NCI-H2171 (cell line): ENCODE measurements at places on chromosomes 1 and 21.

DNA sequence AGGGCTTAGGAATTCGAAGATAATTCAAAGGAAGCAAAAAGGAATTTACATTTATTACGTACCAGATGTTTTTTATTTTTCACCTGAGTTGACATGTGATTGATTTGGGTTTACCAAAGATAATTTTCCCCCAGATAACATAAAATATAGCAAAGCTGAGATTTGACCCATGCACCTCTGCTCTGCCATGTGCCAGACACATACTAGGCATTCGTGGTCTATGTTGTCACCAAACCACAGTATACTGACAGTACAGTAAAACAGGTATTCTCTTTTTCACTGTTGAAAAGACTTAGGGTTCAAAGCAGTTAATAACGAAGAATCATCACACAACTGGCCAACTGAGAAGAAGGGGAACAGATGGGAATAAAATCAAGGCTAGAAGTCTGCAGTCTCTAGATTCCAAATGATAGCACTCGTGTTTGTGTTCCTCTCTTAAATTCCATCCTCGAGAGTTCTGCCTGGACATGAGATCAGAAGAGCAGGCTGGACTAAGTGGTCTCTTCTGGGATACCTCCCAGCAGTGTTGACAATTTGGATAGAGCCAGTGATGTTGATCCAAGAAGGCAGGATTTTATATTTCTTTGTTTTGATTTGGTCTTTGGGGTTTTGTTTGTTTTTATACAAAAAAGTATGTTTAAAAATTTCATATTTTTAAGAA is 85.3 kb upstream of the RAVER2 start:
- no peak for DNase-seq

DNA sequence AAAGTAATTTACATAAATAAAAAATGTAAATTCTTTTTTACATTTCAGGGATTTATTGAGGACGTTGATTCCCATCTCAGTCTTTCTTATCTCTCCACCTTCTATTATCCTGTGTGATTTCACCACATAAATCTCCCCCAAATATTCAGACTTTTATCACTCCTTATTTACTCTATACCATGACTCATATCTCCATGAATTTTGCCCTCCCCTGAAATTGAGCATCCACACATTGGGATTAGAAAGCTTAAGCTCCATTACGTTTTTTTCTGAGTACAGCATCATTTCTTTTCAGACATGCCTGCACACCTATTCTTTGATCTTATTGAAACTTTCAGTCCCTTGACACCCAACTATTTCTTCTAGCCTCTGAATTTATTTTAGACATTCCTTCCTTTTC is 111.2 kb downstream of the IFI44 start:
- DNase-seq: no peak

DNA sequence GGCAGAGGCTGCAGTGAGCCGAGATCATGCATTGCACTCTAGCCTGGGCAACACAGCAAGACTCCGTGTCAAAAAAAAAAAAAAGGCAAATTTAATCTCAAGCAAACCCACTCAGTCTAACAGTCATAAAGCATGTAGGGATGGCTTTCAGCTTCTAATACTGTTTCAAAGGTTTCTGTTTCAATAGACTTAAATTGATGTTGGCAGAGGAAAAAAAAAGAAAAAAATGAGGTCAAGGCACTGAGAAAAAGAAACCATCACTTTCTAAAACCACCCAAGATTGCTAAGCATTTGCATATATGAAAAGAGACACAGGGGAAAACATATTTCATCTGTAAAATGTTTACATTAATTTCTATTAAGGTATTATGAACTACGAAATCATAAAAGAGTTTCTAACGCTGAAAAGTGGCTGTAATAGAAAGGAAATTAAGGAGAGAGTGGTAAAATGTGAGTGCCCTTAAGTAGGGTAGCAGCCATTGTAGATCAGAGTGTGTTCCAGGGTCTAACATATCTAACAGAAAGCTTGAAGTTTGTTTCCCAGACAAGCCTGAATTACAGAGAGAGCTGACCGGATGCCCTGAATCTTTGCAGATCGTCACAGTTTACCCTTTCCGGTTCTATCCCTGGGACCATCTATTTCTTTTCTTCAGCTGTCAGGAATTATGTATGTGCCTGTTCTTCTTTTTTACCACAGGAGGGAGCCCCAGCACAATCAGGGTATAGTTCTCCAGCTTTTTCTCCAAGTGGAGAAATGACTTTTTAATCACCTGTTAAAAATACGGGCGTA is 70.0 kb downstream of the PLD5 start:
- DNase-seq: peak; percentile 24

DNA sequence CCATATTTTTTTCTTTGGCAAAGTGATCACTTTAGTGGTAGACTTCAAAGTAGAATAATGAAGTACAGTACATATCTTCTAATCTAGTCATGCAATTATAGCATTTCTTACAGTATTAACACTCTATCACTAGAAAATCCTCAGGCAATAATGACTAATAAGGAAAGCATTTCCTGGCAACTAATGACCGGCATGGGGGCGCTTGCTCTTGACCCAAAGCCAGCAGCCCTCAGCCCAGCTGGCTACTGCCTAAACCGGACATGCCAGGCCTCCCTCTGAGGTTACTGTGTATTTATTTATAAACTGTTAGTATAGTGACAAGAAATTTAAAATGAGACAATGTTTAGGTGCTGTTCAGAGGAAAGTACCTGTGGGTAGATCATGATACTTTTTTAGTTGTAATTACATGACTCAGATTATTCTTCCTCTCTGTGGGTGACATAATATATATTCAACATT is 633.8 kb downstream of the PTPRC start:
- DNase-seq: no peak

DNA sequence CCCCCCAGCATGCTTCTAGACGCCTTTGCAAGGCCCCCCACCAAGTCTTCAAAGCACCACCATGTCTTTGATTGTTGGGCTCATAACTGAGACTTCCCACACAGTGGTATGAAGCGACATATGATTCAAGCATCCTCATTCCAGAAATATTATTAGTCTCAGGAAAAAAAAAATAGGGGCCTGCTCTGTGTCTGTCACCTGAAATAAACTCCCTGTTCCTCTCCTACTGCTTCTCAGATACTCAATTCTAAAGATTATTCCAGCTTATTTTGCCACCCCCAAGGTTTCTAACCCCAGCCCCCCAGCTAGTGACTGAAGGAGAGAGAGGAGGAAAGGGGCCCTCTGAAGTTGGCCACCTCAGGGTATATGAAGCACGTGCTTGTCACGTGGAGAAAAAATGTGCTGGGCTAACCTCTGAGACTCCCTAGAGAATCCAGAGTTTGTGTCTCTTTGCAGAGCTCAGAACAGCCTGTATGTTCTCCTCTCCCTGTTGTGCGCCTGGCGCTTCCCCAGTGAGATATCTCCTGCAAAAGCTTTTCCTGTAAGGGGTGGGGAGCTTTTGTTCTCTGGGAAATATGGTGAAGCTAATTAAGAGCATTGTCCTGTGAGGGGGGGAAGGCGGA is 35.9 kb upstream of the RASAL2 start:
- DNase-seq: no peak

DNA sequence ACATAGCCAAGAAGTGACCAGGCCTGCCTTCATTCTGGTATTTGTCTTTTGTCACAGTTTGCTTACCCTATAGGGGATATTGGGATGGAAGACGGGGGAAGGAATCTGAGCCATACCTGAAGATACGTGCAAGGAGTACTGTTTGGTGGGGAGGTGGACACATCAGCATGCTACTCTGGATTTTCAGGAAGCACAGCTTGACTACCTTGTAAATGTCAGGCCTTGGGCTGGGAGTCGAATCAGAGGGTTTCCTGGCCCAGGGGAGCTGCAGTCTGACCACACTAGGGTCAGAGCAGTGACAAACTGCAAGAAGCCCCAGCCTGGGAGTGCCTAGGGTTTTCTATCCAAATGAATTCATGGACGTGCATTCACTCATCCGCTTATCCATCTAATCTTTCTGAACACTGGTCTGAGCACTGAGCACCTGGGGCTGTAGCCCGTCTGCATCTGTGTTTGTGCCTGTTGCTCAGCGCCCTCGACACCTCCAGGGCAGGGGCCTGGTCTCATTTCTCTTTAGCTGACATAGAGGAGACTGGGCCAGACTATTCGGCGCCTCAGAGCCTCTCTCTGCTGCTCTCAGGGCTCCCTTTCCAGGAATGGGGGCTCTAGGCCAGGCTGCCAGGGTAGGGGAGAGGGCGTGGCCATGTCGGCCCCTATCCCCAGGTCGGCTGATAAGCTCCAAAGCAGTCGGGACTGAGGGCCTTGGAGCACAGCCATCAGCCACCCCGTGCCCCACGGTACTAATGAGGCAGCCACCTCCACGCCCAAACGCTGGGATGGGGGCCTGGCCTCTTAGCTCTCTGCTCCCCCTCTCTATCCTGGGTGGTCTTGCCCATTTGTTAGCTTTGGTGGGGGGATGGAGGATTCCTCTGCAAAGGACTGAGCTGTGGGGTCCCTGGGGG is 47.0 kb upstream of the SLC2A1 start:
- no peak for DNase-seq

DNA sequence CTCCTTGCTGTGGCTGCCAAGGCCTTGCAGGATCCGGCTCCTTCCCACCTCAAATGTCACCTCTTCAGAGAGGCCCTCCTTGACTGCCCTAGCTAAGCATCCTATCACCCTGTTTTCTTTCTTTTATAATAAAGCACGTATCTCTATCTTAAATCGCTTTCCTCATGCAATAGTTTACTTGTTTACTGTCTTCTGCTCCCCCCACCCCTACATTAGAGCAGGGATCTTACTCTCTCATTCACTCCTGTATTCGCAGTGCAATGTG is 36.4 kb downstream of the MYOM3 start:
- DNase-seq: no peak
